ENCODE measurements at places on chromosomes 1 and 21. TPM values are rescaled to one million over a fixed set of nuclear protein-coding genes. Genes with fewer than 3 reads are reported as not detected.

- peaks cover 7% of the 10 kb centered on the region for H3K4me1 ChIP-seq
- no peak overlapping the region for H3K4me3 ChIP-seq
- DNase-seq = no peak
- H3K27me3 ChIP-seq = no peaks in the 10 kb centered on the region
- H3K36me3 ChIP-seq = no peaks in the 10 kb centered on the region
Measured at GRCh38 chr21:34000375-34000774, 73.0 kb upstream of the MRPS6 start.

ASCL5 gene
- total RNA-seq = not detected

ERG gene
- total RNA-seq = 17.3 TPM

KIF2C gene
- total RNA-seq = 1.6 TPM

PRKCZ gene
- 19.1 TPM for total RNA-seq

DNA sequence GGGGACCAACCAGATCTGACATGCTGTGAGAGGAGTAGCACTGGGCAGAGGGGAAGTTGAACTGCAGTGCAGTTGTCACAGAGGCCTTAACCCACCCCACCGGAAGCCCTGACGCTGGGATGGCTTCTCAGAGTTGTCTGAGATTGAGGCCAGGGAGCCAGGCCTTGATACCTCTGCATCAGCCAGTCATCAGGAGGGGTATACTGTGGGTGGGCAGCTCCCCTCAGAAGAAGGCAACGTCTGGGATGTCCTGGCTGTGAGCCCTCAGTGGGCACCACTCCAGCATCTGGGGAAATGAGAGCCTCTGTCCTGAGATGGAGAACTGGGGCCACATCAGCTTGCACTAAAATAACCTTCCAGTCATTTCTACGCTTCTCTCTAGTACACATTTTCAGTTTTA is 47.9 kb upstream of the BCAR3 start:
- H3K27ac ChIP-seq = no peak overlapping the region
- H3K4me1 ChIP-seq = peaks cover 35% of the 10 kb centered on the region
- no peak for DNase-seq
- no peak overlapping the region for H3K4me3 ChIP-seq

FAM110D gene
- 3.1 TPM for total RNA-seq

GRCh38 chr1:1626207-1627141 is 5.5 kb upstream of the MMP23B start:
- H3K4me1 ChIP-seq = peaks cover 46% of the 10 kb centered on the region
- no peak overlapping the region for H3K4me3 ChIP-seq
- peak overlapping the region; percentile 71 for H3K27ac ChIP-seq
- peaks cover 35% of the 10 kb centered on the region for H3K36me3 ChIP-seq
- DNase-seq = no peak

NCMAP gene
- total RNA-seq = 0.11 TPM

- no peaks in the 10 kb centered on the region for H3K27me3 ChIP-seq
- no peak overlapping the region for H3K27ac ChIP-seq
- no peak for DNase-seq
- H3K36me3 ChIP-seq = no peaks in the 10 kb centered on the region
Measured at GRCh38 chr1:65344171-65344814, 35.0 kb downstream of the DNAJC6 start.

GRCh38 chr1:211634461-211634860 is 41.0 kb downstream of the NEK2 start:
- no peaks in the 10 kb centered on the region for H3K27me3 ChIP-seq
- no peak for DNase-seq
- H3K4me3 ChIP-seq = no peak overlapping the region
- H3K36me3 ChIP-seq = no peaks in the 10 kb centered on the region
- H3K27ac ChIP-seq = no peak overlapping the region

SGIP1 gene
- total RNA-seq = 9.0 TPM

DNA sequence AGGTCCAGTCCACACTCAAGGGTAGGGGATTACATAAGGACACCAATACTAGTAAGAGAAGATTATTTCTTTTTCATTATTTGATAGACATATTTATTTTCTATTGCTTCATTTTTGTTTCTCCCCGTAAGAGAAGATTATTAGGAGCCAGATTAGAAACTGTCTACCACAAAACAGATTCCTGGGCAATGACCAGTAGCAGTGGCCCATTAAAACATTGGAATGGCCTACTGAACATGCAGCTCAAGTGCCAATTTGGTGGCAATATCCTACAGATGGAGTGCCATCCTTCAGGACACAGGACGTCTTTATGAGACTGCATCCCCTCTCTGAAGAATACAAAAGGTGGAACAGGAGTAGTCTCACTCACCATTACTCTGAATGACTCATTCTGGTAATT is 34.0 kb upstream of the ARHGAP29 start:
- H3K27ac ChIP-seq = no peak overlapping the region
- H3K4me3 ChIP-seq = no peak overlapping the region
- H3K4me1 ChIP-seq = peaks cover 1% of the 10 kb centered on the region
- H3K36me3 ChIP-seq = no peaks in the 10 kb centered on the region

GRCh38 chr1:6347641-6348487 is 45.7 kb downstream of the ACOT7 start:
- no peaks in the 10 kb centered on the region for H3K36me3 ChIP-seq
- peak overlapping the region; percentile 77 for H3K27ac ChIP-seq
- no peak overlapping the region for H3K4me3 ChIP-seq

KLHL12 gene
- 22.7 TPM for total RNA-seq
